Adipose tissue (tissue), 3 donors: ENCODE measurements at places on chromosomes 3 and 15. TPM values are rescaled to one million over a fixed set of nuclear protein-coding genes. Genes with fewer than 3 reads are reported as not detected.

GUCA1C gene
- not detected for polyA plus RNA-seq

HDC gene
- 0.22 TPM for polyA plus RNA-seq

C3orf70 gene
- 0.23 TPM for polyA plus RNA-seq

CNTN6 gene
- 0.04 TPM for polyA plus RNA-seq

PYGO1 gene
- polyA plus RNA-seq, result 1.1 TPM

IL17RC gene
- 20.7 TPM for polyA plus RNA-seq

GADL1 gene
- not detected for polyA plus RNA-seq

TLE3 gene
- polyA plus RNA-seq, result 6.0 TPM

C3orf22 gene
- not detected for polyA plus RNA-seq

ISLR2 gene
- 0.26 TPM for polyA plus RNA-seq

ZCWPW2 gene
- polyA plus RNA-seq, result 0.66 TPM
